Pulmonary artery endothelial cell (primary cell): ENCODE measurements at places on chromosomes 16 and 17.

DNA sequence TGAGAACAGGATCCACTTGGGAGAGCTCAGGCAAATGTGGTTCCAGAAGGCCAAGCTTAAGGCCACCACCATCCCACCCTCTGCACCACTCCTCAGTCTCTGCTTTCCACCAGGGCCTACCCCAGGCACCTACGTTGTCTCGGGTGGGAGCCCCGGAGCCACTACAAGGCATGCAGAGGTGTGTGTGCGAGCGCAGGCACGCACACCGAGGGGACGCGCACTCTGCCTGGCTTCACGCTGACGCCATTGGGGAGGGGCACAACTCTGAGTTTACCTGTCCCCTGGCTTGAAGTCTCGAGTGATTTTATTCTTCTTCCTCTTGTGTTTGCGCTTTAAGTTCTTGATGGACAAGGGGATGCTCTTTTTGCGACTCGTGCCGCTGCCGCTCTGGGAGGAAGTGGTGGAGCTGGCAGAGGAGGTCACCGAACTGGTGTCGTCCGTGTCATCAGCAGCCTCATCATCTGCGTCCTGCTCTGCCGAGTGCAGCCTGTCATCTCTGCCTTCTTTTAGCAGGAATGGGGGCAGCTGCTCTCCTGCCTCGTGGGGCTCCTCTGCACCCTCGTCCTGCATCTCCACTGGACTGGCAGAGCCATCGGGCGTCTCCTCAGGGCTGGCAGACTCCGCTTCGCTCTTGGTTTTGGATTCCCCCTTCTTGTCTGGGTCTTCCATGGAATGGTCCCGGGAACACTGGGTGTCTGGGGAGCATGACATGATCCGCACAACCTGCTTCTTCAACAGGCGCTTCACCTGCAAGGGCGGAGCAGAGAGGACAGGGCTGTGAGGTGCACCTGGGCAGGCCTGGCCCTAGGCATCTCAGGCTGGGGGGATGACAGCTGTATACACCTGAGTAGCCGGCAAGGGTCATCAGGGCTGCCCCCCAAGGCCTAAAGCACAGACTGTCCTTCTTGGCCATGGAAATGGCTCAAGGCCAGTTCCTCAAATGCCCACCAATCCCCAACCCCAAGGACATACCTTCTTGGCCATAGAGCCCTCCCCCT, 15.1 kb downstream of the SPHK1 start:
- DNase-seq = no peak

- no peak for DNase-seq
These were observed 306.1 kb upstream of the XYLT1 start for GRCh38 chr16:17776888-17777287.

GRCh38 chr17:49388290-49388640, 26.2 kb upstream of the ZNF652 start:
- DNase-seq = no peak

DNA sequence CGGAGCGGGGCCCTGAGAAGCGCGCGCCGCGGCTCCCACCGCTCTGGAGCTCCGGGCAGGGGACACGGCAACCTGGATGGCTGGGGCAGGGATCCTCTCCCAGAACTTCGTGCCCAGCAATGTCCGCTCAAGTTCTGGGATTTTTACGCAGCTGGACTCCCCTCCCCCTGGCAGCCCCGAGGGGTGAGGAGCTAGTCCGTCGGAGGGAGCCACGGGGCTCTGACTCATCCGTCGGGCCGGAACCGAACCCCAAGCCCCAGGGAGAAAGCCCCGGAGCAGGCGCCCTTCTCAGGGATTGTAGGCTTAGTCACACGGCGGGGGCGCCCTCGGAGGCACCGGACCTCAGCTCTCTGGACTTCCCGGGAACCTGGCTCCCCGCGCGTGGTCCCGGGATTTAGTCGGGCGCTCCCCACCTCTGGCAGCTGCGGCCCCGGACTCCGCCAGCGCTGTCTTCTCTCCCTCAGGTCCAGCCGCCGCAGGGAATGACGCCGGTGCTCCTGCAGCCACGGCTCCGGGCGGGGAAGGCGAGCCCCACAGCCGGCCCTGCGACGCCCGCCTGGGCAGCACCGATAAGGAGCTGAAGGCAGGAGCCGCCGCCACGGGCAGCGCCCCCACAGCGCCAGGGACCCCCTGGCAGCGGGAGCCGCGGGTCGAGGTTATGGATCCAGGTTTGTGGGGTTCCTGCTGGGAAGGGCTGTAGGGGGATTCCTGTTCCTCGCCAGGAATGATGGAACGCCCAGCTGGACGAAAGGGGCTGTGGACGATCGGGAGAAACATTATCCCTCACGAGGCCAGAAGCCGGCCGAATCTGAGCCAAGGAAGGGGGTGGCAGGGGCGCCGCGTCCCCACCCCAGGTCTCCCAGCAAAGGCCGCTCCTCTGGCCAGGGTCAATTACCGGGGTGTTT, 830 bp downstream of the SPHK1 start:
- DNase-seq = no peak

DNA sequence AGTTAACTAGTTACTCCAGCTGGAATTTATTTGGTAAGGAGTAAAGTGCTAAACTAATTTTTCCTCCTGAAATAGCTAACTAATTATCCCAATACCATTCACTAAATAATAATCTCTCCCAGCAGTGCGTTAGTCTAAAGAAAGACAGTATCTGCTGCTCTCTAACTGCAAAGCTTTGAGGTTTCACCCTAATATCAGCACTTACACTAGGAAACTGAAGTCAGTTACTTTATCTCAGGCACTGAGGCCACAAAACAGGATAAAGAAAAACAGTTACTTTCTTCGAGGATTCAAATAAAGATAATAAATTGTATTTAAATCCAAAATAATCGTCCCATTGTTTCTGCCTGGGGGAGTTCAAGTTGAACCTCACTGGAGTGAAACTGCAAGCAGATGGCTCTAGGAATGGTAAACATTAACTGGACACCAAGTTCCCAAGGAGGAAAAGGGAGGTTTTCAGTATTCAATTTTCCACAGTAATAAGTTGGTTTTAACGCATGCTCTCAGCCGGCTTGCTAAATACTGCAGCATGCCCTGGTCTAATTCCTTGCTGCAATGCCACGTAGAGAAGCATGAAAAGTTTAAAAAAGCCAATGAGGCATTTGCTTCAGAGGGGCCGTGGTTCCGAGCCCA, 20.0 kb upstream of the FOXJ1 start:
- DNase-seq = no peak

GRCh38 chr16:88929091-88929445, 47.9 kb downstream of the CBFA2T3 start:
- no peak for DNase-seq

GRCh38 chr17:68446626-68447041, 10.7 kb downstream of the WIPI1 start:
- no peak for DNase-seq

DNA sequence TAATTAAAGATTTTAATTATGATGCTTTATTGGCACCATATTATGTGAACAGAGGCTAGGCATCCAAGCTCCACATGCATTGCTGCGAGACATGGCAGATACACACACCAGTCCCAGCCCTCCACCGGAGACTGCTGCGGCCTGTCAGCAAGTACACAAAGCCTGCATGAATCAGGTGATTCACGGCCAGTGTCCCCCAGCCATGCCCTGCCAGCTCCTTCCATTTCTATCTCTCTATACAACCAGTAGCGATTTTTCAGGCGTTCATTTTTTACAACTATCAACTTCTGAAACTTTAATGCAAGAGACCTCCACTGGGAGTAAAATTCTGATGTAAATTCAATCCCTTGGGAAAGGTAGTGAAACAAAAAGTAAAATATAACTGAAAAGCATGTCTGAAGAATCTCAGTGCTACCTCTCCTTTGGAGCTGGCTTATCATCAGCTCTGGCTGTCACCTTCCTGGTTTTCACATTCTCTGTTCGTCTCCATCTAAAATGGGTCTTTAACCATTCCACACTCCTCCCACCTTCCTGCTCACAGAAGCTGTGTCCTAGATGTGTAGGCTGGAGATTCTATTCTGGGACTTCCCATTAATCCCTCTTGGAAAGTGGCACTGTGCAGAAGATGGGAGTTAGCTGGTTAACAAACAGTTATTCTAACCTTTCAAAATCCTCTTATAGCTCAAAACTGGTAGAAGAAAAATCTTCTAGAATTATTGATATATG, 32.2 kb downstream of the HS3ST3A1 start:
- DNase-seq = no peak

GRCh38 chr16:68343137-68343536, 32.3 kb downstream of the PRMT7 start:
- DNase-seq = no peak

- no peak for DNase-seq
These were observed 202.8 kb upstream of the FOXF1 start for GRCh38 chr16:86307514-86307903.

DNA sequence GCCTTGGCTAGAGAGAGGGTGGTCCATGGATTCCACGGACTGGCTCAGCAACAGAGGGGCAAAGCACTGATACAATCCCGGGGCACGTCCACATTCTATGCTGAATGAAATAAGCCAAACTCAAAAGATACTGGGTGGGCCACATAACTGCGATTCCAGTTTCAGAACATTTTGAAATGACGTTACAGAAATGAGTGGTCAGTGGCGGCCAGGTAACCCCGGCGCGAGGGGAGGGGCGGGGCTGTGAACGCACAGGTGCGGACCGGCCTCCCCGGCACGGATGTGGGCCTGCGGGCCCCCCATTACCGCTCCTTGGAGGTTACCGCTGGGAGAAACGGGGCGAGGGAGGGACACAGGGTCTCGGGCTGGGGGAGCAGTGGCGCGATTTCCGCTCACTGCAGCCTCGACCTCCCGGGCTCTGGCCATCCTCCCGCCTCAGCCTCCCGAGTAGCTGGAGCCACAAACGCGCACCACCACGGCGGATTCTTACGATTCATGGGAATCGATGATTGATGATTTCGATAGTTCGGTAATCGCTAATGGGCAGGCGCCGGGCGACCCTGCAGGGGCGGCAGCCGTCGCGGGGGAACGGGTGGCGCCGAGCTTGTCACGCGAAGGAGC, 559 bp downstream of the MVD start:
- no peak for DNase-seq

DNA sequence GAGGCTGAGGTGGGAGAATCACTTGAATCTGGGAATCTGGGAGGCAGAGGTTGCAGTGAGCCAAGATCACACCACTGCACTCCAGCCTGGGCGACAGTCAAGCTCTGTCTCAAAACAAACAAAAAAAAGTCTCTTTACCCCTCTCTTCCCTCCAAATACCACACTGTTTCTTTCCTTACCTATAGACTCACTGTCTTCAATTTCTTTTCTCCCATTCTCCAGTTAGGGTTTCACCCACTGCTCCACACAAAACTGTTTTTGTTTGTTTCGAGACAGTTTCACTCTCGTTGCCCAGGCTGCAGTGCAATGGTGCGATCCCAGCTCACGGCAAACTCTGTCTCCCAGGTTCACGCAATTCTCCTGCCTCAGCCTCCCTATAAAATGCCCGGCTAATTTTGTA, 6.1 kb upstream of the CD2BP2 start:
- no peak for DNase-seq

DNA sequence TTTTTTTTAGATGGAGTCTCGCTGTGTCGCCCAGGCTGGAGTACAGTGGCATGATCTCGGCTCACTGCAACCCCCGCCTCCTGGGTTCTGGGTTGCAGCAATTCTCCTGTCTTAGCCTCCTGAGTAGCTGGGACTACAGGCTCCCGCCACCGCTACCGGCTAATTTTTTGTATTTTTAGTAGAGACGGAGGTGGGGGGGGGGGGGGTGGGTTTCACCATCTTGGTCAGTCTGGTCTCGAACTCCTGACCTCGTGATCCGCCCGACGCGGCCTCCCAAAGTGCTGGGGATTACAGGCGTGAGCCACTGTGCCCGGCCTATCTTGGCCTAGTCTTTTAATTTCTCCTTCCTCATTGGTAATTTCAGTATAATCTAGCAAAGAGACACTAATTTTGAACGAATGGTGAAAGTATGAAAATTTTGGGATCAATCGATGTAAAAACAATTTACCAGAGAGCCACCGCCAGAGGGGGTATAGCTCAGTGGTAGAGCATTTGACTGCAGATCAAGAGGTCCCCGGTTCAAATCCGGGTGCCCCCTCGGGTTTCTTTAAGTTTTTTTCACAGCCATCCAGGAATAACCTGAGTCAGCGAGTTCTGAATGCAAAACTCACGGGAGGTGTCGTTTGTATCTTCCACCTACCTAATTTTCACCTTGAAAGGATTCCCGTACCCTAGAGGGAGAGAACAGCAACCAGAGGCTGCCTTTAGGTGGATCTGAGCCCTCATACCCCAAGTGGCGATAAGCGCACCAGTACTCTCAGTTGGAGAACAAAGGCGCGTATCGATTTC, 2.5 kb upstream of the LASP1 start:
- no peak for DNase-seq

DNA sequence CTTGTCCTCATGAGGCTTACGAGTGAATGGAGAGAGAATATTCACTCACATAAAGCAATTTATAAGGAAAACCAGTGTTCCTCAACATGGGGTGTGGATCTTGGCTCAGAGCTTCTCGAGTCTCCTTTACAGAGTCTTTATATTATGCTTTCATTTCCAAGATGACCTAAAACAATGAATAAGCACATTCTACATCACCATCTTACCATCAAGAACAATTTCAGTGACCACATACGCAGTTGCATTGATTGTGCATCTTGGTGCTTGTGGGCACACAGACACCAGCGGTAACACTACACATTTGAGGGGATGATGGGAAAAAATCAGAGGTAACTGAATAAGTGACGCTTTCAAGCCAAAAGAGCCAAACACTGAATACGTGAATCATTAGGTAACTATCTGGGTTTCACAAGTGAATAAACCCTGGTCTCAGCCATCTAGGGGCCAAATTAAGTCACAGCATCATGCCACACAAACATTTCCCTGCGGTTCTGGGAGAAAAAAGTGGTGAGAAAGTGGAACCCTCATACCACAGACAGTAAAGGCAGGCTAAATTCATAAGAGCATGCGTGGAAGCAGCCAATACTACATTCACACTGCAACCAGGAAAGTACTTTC, 9.4 kb downstream of the CWC25 start:
- DNase-seq = no peak

DNA sequence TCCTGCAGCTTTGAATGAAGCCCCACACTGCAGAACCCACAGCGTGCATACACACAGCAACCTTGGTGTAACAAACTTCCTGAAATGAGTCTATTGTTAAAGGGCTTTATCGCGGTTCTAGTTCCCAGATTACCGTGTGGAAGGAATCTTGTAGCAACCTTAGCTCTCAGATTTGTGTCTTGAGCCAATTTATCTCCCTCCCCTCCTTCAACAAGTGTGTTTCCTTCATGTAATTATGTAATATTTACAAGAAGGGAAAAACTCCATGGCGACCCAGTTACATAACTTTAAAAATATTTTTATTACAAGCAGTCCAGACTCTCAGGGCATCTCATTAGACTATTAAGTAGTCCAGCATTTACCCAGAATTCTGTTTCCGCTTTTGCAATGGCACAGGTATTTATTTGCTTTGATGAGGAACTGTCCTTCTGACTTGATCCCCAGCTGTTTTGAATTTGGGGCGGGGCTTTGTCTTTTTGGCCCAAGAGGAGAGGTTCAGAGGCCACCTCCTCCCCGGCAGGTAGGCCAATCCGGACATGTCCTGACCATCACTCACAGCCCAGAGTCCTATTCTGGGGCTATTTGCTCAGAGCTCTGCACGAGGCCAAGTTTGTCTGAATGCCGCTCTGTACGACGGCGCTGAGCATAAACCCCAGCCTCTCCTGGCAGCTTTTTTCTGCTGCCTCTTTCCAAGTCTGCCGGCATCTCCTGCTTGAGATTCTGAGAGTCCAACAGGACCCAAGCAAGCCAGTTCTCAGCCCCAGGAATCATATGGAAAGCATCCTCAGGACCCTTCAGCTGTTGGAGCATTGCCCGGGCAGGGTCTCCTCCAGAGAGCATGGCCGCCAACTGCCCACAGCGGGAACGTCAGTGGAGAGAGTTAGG, 35.6 kb downstream of the CLEC16A start:
- DNase-seq = no peak

- no peak for DNase-seq
These were observed 11.4 kb downstream of the PDK2 start for GRCh38 chr17:50106393-50107131.
